ENCODE measurements at places on chromosomes 13 and 19.

DNA sequence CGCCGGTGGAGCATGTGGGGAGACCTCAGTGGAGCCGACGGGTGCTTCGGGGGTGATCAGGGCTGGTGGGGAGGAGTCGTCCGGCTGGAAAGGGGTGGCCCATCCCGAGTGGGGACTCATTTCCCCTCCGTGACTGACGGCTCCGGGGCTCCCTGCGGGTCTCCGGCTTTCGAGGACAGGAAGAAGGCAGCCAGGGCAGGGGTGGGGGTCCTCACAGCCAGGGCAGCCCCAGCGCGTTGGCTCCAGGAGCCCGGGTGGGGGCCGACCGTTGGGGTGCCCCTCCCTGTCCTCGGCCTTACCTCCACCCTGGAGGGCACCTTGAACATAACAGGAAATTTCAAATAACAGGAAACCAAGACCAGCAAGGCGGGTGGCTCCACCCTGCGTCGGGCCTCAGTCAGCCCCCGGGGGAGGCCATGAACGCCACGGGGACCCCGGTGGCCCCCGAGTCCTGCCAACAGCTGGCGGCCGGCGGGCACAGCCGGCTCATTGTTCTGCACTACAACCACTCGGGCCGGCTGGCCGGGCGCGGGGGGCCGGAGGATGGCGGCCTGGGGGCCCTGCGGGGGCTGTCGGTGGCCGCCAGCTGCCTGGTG is at the start of gene S1PR4:
Gene S1PR4 (plus strand): TSS at position 393 of the 596 bp plus-strand sequence. CDS start 24 bp downstream, at position 417.
- no peak for DNase-seq

DNA sequence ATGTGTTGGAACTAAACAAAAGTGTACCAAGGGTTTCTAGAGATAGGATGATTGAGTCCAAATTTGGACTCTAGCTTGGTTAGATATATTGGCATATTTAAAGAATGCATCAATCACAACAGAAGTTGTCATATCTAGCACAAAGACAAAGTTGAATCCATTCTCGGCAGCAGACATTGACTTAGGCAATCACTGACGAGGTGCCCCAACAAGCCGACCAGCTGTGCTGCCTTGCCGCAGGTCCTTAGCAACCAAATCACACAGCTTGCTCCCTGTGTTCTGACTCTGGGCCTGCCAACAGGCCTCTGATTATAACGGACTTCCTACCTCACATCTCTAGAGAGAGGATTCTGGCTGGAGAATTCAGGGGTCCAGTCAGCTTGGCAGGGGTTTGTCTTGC is 208.7 kb downstream of the MTUS2 start:
- DNase-seq, result no peak

GRCh38 chr13:24688950-24689349 is 8.7 kb downstream of the ATP12A start:
- DNase-seq, result no peak

DNA sequence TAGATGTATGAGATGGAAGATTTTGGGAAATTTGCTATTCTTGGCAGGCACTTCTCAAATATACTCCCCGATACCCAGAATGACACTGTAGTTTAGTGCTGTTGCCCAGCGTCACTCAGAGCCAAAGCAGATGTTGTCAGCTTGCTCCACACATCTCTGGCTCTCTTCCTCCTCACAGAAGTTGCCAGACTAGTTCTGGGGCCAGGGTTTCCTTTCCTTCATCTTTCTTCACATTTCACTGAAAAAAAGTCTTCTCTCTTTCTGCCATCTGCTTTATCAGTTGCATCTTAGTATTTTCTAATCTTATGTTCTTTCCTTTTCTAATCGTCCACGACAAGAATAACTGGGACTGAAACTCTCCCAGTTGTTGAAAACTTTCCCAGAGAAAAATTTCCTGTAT is 251.4 kb downstream of the RGCC start:
- no peak for DNase-seq

DNA sequence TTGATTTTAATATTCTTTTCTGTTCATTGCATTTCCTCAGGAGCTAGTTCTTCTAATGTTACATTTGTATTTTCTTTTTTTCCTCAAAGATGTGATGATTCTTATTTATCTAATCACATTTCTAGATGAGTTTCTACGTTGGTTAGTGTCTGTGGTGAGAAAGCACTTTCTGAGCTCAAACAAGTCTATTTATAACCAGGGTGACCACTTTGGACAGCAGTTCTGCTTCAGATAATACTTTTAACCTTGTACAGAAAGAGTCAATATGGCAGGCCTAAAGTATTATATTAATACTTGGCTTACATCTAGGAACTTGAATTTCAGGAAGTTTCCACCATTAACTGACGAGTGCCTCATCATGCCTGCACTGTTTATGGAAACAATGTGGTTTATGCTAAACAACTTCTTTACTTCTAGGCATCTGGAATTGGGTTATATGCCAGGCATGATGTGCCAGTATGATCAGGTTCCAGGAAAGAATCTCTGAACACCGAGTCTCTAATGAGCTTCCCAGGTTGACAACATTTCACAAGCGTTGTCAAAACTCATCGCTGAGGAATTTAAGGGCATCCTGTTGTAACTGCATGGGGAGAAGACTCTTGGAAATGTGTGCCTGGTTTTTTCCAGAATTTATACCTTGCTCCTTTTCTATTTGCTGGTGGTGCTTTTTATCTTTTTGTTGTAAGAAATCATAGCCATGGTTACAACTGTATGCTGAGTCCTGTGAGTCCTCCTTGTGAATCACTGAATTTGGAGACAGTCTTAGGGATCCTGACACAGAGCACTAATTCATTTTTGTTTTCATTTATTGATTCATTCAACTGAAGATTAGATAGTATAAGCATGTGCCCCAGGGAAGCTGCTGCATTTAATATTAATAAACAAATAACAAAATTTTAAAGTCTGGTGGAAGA is 344.4 kb upstream of the PCDH9 start:
- DNase-seq, result no peak

- DNase-seq, result no peak
Measured at GRCh38 chr13:51549050-51549449, 35.2 kb upstream of the WDFY2 start.

- no peak for DNase-seq
Measured at GRCh38 chr19:49231389-49231788, 73.8 kb downstream of the TRPM4 start.

GRCh38 chr19:5674714-5675113 is 5.6 kb downstream of the MICOS13 start:
- DNase-seq, result no peak

DNA sequence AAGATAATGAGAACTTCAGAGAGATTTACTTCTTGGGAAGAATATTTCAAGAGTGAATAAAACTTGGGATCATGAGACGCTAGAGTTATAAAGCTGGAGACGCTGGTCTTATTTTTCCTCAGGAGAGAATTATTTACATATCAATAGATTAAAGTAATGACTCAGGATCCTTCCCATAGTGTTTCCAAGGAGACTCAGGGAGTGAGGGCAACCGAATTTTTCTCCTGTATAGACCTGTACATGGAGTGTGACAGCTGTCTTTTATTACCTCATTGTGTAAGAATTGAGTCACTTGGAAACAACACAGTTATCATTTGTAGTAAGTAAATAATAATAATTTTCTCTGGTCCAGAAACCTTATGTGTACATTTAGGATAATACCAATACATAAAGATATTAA is 1905.5 kb downstream of the OLFM4 start:
- DNase-seq, result no peak

- peak; percentile 49 for DNase-seq
Measured at GRCh38 chr19:49590971-49591730, at the start of gene PRR12. Gene PRR12, plus strand, starts transcription at chr19:49591182. Its CDS starts 473 bp downstream, at chr19:49591655.
